Cerebellar cortex (tissue), 1 donor: ENCODE measurements at places on chromosomes 12 and 14.

DNA sequence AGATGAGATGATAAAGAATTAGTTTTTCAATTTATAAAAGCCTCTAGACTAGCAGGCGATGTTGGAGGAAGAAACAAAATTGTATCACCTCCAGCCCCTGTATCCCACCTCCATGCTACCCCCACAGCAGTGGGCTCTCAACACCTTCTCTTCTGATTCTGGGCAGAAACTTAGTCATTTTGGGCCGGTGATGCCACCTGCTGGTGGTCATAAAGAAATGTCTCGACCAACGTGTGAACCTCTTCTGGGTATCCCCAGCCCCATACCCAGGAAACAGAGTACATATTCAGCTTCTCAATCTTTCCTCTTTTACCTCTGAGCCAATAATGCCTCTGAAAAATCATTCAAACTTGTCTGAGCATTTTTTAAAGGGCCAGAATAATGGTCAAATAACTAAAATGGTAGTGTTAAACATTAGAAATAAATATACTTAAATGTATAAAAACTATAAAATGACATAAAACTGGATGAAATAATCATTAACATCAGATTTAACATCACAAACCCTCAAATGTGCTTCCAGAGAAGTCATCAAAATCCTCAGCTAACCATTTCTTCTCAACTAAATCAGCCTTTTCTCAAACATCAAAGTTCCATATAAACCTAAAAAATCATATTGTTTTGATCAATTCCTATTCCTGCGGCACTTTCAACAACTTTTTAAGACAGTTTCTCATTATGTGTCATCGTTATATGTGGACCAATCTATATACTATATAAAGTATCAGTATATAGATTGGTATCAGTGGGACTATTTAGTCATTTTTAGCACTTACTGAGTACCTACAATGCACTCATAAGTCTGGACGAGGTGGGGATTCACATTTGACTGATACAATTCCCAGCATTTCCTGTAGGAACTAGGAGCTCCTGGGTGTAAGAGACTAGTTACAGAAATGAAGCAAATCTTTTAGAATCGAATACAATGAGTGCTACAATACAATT lies 69.4 kb downstream of the ATXN2 start:
- DNase-seq: peak; percentile 70

DNA sequence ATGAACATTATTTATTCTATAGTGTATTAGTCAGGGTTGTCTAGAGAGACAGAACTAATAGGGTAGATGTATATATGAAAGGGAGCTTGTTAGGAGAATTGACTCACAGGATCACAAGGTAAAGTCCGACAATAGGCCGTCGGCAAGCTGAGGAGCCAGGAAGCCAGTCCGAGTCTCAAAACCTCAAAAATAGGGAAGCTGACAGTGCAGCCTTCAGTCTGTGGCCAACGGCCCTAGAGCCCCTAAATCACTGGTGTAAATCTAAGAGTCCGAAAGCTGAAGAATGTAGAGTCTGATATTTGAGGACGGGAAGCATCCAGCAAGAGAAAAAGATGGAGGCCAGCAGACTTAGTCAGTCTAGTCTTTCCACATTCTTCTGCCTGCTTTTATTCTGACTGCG lies 912.2 kb downstream of the FLRT2 start:
- DNase-seq: no peak

DNA sequence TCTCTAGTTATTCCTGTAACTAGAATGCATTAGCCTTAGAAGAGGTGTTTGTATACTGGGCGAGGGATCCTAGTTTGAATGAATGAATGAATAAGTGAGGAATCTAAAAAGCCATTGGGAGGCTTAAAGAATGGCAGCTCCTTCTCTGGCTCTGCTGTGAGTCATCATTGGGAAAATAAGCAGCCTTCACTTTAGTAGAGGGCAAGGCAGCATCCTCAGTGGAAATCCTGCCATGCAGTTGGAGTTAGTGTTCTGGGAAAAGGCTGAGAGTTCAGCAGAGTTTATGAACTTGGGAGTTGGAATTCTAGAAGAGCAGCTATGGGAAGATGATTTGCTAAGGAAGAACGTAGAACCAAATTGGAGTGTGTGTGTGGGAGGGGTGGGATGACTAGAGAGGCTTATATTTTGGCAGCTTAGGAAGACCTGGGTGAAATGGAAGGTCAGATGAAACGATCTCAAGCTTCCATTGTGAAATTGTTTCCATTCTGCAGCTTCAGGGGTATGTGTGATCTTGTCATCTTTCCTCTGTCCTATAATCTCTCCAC lies 120.8 kb downstream of the PTCSC3 start:
- DNase-seq: no peak

- no peak for DNase-seq
Observed at GRCh38 chr12:39442831-39443080, 164 bp downstream of the KIF21A start.

DNA sequence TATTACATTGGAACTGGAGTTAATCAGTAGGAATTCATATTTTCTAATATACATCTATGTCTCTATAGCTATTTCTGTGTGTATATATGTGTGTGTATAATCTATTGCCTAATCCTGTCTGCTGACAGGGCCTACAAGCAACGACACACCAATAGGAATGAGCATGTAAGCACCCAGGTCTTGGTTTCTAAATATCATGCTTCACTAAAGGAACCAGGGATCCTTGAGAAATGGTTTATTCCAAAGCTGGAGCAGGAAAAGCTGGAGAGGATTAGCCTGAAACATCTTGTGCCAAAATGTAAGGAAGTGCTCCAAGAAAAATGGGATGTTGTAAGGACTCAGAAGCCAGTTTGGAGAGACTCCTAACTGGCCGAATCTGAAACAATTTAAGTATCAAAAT lies 29.3 kb upstream of the LGALS3 start:
- DNase-seq: no peak

GRCh38 chr14:33515441-33515840 lies 435.4 kb downstream of the EGLN3 start:
- DNase-seq: no peak

GRCh38 chr14:59280961-59281360 lies 92.5 kb downstream of the DAAM1 start:
- DNase-seq: no peak

- DNase-seq: no peak
Observed at GRCh38 chr12:22662356-22662755, 37.4 kb downstream of the ETNK1 start.

DNA sequence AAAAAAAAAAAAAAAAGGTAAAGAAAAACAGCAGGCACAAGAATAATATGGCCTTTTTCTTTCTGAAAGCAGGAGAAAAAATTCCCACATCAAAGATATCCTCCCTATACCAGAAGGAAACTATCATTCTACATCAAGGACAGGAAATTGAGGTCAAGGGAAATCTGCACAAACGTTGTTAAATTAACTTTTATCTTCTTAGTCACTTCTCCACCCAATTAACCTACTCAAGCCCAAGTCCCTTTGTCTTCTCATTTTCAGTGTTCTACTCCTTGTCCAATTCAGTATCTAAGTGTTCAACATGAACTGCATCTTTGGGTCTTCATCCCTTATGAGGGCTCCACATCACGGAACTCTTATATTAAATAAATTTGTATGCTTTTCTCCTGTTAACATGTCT lies 15.7 kb downstream of the NDUFA12 start:
- DNase-seq: no peak

DNA sequence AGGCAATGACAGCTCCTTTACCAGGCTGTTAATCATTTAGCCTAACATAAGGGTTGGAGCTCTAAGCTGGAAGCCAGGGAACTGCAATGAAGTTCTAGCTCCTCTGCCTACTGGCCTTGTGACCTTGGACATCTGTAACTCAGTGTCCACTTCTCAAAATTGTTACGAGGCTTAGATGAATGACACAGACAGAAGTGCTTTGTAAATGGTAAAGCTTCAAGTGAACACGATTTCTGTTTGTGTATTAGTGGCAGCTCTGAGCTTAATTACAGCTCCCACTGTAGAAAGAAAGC lies 122.8 kb downstream of the EML1 start:
- DNase-seq: no peak

- no peak for DNase-seq
Observed at GRCh38 chr14:105930572-105930971, 404.2 kb downstream of the TMEM121 start.

DNA sequence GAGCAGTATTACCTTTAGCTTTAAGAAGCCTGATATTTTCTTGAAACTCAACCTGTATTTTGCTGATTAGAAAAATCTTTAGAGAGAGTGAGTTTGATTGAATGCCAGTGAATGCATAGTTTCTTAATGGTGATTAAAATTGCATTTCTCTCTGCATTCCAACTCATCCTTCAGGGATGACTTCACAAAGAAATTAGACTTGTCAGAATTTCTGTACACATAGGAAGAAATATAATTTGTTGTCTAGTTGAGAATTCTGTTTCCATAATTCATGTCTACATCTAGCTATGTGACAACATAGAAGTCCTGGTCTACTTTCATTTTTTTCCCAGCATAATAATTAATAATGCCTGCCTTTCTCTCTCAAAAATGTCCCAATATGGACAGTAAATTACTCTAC lies 136.6 kb downstream of the OTOGL start:
- DNase-seq: no peak

DNA sequence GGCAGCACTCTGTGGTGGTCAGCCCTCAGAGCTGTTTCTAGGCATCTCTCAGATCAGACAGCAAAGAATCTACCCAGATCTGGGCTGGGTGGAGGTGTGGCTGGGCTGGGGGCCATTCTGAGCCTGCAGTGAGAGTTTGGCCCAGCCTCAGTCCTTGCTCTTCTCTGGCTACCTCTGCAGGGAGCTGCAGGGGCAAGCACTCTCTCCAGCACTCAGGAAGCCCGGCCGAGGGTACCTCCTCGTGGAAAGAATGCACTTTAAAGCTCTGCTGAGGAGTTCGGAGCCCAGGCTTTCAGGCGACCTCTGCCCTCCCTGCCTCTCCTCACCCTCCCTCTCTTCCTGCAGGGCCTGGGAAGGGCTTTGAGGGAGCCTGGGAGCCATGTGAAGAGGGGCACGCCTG lies 31.2 kb downstream of the IL31 start:
- no peak for DNase-seq

- DNase-seq: no peak
Observed at GRCh38 chr12:25051656-25052195, 102.8 kb upstream of the BCAT1 start.

DNA sequence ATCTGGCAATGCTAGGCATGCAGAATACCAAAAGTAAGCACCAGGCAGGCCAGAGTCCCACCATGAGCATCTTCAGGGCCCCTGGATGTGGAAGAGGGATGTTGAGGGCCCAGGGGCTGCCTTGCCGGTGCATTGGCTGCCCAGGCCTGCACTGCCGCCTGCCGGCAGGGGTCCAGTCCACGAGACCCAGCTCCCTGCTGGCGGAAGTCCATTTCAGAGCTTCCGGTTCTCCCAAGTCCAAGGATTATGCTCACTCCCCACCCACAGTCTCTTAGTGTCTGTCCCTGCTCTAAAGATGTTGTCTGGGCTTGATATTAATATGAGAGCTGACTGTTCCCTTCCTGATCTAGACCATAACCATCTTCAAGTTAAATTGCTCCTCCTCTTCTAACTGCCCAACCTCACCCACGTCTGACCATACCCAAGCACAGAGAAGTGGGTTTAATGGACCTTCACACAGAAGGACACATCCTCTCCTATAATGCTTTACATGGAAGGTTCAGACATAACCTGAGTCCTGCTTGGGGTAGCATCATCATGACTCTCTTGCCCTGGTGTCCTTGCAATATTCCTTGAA lies 117.4 kb downstream of the DAD1 start:
- no peak for DNase-seq

DNA sequence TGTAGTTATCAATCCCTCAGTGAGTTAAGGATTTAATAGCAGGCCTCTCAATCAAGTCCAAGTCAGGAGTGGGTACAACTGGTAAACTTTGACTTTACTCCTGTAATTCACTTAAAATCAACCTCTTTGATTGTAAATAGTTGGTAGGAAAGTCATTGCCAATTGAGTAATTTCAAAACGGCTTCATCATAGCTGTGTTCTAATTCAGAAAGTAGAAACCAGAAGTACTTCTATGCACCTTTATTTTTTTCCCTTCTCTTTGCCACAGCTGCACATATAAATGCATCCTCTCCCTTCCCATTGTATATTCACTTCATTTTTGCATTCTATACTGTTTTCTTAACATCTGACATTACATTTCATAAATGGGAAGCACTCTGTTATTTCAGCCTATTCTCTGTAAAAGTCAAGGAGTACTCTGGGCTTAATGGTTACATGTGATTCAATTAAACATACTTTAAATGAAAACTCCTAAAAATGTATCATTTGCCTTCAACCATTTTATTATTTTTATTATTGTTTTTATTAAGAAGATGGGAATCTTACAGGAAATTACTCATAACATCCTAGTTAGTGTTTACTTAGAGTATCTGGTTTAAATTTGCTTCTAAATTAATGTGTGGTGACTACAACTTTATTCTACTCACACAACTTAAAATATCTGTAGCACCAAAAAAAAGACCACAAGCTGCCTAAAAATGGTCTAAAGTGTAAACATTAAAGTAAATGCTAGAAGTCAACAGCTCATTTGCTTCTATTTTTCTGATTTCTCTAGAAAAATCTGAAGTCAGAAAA lies 171.2 kb downstream of the CEP128 start:
- DNase-seq: no peak

DNA sequence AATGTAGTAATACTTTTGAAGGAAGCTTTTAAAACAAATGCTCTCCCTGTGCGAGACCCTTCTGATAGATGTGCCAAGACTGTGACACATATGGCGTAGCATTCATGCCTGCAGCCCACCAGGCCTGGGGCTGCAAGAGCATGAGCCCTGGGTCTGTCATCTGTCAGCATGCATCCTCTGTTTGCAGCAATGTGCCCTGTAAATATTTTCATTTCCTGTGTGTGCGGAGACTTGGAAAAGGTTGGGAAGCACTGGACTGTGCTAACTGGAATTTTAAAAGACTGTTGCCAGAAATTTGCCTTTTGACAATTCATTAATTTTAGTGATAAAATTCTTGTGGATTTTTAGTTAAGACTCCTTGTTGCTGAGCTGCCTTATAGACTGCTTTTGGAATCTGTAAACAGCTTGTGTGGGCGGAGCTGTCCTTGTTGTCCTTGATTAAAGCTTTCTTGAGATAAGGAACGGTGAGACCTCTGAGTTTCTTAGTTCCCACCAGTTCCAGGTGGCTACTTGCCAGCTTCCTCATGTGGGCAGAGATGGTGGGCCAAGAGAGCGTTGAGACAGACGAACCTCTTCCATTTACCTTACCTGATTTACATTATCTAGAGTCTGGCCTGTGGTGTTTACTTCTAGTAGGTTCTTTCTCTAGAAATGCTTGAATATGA lies 23.4 kb downstream of the MARK3 start:
- DNase-seq: peak; percentile 43

DNA sequence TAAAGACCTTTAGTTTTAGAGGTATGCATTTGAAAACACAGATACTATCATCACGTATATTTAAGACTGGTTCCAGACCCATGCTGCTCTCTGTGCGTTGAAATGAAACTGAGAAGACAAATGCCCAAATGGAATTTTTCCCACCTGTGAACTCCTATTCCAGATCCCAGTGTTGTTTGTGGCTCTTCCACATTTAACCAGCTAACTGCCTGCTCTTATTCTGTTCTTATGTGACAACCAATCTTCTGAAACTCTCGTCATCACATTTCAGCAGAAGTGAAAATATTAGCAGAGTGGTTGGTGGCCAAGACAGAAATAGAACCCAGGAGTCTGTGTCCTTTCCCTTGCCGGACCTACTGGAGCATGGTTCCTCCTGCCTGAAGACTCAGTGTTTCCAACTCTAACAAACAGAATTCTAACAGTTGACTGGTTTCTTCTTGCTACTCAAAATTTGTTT lies 460.2 kb downstream of the RAD51B start:
- DNase-seq: no peak

GRCh38 chr14:98280436-98280835 lies 991.6 kb downstream of the BCL11B start:
- no peak for DNase-seq

GRCh38 chr14:105312973-105313372 lies 1.6 kb upstream of the PACS2 start:
- no peak for DNase-seq

GRCh38 chr14:105184461-105184860 lies 3.3 kb upstream of the NUDT14 start:
- no peak for DNase-seq
